ENCODE measurements at places on chromosomes 11 and 22.

DNA sequence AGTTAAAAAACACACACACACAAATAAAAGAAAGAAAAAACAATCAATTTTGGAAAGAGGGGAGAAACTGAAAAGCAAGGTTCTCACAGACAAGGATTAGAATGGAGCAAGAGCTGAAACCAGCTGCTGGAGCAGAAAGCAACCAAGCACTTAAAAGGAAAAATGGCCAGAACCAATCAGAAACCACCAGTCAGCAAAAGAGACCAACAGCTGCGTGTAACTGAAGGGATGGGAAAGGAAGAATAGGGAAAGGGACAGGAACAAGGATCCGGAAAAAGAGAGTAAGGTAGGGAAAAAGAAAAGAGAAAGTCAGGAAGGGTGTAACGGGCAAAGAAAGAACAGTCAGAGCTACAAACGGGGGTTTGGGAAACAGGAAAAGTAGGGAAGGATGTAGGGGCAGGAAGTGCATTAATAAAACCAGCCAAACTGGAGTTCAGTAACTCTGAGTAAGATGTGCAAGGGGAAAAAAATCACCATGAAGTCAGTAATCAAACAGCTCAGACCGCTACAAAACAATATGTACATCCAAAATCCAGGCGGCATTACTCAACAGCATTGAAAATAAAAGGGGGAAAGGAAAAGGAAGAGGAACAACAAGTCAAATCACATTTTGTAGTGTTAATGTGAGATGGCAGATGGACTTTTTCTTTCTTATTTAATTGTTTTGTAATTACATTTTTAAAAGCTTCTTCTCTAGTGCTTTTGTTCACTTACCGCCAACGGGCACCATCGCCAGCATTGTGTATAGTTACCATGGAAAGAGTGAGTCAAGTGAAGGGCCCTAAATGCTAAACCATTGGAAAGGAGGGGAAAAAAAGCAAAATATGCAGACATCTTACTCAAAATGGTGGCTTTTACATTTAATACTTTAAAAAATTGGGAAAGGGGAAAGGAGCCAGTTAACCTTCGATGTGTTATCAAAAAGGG is 49.2 kb downstream of the APOL5 start:
- no peak for DNase-seq

DNA sequence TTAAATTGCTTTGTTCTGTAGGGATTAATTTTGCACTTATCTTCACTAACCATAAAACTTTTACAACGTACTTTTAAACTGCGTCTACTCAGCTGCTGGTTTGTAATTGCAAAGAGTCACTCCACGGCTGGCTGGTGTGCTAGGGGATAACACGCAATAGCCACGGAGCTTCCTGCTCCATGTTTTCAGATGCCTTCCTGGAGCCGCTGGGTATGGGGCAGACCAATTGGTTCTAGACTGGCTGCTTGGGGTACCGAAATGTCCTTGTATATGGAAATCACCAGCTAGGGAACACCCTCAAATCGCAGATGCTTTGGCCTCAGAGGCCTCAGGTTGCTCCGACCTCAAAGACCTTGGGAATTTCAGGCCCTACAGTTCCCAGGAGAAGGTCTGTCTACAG is 3.8 kb upstream of the CSNK2A3 start:
- peak; percentile 57 for DNase-seq

GRCh38 chr11:94823102-94823732 is 55.1 kb downstream of the AMOTL1 start:
- no peak for DNase-seq

DNA sequence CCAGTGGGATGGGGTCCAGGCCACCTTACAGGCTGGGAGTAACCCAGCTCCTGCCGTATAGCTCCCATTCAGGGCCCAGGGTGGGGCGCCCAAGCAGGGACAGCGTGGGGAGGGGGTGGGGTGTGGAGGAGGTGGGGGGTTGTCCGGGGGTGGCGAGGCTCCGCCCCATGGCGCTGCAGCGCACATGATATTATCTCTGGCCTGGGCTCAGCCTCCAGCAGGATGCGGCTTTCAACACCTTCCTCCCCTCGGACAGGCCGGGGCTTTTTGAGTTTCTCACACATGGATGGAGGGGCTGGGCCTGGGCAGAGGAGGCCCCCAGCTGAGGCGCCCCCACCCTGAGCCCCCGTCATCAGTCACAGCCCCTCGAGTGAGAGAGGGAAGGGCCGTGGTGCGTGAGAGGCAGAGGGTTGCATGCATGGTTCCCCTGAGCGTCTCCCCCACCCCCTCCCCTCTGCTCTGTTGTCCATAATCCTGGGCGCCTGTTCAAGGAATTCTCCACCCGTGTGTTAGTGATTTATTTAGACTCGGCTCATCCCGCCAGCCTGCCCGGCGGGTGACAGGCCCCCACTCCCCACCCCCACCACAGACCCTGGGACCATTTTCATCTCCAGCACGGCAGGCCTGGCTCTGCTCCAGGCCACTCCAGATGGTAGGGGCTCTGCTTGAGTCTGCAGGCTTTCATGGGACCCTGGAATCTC is 44.9 kb downstream of the WNT11 start:
- DNase-seq, result no peak

GRCh38 chr11:61004180-61004611 is 32.7 kb downstream of the CD6 start:
- no peak for DNase-seq

DNA sequence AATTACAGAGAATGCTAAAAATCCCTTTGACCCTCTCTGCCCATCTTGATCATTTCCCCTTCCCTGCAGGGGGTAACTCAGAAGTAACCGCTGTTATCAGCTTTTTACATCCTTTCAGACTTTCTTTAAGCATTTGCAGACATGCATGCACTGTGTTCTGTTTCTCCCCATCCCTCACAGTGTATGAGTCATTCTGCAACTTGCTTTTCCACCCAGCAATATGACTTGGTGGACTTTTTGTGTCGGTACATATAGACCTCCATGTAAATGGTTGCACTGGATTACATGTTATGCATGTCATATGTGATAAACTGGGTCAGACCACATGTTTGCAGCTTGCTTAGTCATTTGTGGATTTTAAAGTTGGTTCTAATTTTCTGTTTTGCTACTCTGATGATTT is 87.7 kb upstream of the NECTIN1 start:
- no peak for DNase-seq

DNA sequence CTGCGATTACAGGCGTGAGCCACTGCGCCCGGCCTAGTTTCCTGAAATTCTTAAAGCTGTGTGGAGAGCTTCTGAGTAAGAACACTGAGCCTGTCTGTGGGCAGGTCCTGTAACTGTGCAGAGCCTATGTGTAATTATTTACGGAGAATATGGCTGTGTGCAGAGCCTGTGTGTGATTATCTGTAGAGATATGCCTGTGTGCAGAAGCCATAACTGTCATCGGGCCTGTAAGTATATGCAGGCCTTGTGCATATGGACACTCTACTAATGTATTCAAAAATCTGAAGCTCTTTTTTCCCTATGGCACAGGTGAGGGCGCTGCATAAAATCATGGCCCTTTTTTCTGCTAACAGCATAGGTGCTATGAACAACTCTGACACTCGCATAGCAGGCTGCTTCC is at the start of gene OR52B6:
OR52B6 (plus strand) TSS at position 301 of the 400 bp plus-strand sequence; CDS start at position 301, 0 bp downstream.
- DNase-seq, result peak; percentile 77

DNA sequence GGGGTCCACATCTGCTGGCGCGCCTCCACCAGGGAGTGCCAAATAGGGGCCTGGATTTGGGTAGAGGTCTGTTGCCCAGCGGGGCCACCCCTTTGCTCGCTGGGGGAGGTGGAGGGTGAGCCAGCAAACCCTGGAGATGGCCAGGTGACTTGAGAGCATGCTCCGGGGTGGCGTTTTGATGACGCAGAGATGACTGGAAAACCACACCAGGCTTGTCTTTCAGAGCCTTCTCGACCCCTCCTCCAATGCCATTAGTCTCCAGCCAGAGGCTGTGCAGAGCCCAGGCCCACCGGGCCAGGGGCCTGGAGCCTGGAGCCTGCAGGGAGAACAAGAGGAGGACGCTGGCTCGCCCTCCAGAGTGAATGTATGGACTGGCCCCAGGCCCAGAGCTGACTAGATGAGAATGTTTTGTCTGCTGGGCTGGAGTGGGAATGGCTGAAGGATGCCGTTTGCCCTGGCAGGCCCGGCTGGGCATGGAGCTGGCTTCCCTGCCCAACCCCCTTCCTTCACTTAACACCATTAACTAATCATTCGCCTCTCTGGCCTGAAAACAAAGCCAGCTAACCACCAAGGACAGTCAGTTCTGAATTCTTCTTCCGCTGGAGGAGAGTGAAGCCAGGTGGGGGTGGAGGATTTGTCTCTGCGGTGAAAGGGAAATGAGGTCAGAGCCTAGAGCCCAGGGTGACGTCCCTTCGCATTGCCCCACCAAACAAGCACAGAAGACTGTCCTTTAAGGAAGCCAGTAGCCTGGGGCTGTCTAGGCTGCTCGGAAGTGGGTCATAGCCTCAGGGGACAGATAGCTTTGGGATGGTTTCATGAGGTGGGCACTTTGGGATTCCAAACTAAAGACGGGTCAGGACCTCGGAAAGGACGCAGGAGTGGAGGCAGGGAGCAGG is 1.6 kb upstream of the MCAM start:
- DNase-seq, result no peak

GRCh38 chr11:133832096-133832990 is 13.0 kb downstream of the SPATA19 start:
- DNase-seq, result peak; percentile 80

DNA sequence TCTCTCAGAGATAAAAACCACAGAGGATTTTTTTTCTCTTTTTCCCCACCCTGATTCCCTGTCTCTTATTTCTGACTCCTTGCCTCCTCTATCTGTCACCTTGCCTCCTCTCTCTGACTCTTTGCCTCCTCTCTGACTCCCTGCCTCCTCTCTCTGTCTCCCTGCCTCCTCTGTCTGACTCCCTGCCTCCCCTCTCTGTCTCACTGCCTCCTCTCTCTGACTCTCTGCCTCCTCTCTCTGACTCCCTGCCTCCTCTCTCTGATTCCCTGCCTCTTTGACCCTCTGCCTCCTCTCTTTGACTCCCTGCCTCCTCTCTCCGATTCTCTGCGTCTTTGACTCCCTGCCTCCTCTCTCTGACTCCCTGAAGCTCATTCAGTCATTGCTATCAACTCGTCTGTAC is 3.1 kb downstream of the RASD2 start:
- no peak for DNase-seq

GRCh38 chr11:115226556-115226955 is 277.7 kb downstream of the CADM1 start:
- peak; percentile 84 for DNase-seq

- no peak for DNase-seq
Measured at GRCh38 chr11:19419021-19419750, 178.4 kb upstream of the E2F8 start.

GRCh38 chr11:130527636-130528297 is 79.3 kb downstream of the ADAMTS15 start:
- DNase-seq, result no peak

GRCh38 chr11:9512370-9513019 is 51.7 kb downstream of the ZNF143 start:
- DNase-seq, result no peak

GRCh38 chr22:40183029-40183581 is 5.4 kb downstream of the TNRC6B start:
- peak; percentile 75 for DNase-seq

DNA sequence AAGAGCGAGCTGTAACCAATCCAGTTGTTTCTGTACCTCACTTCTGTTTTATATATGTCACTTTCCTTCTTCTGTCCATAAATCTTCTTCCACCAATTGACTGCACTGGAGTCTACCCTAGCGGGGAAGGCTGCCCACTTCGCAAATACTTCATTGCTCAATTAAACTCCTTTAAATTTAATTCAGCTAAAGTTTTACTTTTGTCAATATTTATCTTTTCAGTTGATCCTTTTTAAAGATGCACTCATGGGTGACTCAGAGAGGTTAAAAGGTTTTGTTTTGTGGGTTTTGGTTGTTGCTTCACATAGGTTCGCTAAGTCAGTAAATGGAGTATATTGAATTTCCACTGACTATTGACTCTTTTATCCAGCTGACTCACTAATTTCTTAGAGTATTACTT is 597.2 kb downstream of the DLG2 start:
- DNase-seq, result no peak

- DNase-seq, result no peak
Measured at GRCh38 chr11:125376117-125376516, 119.9 kb downstream of the FEZ1 start.

DNA sequence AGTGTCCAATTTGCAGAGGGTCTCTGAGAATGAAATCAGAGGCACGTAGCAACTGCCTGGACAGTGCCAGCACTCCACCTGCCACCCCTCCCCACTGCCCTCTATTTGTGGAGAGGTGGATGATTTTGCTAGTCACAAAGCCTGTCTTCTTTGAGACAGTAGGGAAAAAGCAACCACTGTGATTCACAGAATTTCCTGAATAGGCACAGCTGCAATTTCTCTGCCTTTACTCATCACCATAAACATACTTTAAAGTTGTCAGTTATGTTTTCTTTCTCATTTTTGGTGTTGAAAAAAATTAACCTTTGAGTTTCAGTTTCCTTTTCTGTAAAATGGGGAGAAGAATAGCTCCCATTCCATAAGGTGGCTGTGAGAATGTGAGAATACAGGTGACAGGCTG is 134.3 kb downstream of the TEAD1 start:
- no peak for DNase-seq

GRCh38 chr11:60165951-60166350 is 16.9 kb downstream of the MS4A6A start:
- DNase-seq, result no peak
